ENCODE measurements at places on chromosomes 2 and 18.

DNA sequence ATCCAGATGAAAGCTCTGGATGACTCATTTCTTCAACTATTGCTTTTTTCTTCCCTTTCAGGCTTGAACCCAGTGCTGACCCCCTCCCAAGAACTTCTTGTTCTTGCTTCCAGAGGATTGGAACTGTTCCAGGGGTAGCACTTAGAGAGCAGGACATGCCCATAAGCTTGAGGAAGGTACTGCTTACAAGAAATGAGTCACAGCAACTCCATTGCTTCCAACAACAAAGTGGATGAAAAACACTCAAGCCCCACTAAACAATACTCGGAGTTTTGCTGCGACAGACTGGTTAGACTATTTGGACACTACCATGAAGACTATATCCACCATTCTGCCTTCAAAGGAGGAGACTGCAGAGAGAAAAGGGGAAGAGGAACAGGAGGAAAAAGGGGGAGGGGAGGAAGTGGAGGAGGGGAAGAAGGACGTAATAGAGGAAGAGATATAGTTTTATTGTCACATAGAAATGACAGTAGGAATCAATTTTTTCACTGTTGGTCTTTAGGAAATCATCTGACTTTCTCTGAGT, 1.6 kb upstream of the EPC2 start:
- DNase-seq: no peak

- DNase-seq: no peak
Measured at GRCh38 chr2:155382776-155383175, 684.3 kb downstream of the KCNJ3 start.

DNA sequence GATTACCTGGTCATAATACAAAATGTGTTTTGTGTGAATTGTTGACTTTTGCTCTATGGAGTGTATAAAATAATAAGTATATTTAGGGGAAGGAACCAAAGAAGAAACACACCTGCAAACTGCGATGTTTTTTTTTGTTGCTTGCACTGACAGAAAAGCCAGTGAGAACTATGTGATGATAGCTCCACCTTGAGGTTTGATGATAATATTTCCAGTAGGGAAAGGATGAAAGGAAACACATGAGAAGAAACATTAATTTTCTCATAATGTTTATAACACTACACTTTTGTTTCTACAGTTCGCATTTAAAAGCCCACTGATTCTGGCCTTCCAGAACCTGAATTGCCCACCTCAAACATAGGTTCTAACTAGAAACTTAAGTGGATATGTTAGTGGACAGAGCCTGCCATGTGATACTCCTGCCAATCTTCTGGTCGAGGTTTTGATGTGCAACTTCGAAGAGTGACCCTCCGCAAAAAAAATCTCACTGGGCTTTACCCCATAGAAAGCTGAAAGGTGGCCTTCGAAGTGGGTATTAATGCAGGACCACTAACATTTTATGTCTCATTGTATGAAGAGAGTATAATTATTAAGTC, 476.4 kb upstream of the SPHKAP start:
- DNase-seq: no peak

DNA sequence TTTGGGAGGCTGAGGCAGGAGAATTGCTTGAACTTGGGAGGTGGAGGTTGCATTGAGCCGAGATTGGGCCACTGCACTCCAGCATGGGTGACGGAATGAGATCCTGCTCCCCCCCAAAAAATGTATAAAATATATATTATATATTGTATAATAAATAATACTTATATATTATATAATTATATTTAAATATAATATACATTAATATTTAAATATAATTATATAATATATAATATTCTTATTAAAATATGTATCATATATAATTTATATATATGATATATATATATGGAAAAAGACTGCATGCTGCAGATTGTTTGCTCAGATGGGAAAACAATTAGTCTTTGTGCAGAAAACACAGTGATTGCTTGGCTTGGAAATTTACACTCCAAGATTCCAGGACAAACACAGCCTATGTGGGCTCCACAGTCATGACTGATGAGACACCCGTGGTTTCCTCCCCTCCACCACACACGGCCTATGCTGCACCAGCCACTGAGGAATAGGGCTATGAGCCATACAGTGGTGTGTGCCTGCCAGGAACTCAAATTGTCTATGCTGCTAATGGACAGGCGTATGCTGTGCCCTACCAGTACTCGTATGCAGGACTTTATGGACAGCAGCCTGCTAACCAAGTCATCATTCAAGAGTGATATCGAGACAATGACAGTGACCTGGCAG, 30.0 kb downstream of the PMAIP1 start:
- no peak for DNase-seq

DNA sequence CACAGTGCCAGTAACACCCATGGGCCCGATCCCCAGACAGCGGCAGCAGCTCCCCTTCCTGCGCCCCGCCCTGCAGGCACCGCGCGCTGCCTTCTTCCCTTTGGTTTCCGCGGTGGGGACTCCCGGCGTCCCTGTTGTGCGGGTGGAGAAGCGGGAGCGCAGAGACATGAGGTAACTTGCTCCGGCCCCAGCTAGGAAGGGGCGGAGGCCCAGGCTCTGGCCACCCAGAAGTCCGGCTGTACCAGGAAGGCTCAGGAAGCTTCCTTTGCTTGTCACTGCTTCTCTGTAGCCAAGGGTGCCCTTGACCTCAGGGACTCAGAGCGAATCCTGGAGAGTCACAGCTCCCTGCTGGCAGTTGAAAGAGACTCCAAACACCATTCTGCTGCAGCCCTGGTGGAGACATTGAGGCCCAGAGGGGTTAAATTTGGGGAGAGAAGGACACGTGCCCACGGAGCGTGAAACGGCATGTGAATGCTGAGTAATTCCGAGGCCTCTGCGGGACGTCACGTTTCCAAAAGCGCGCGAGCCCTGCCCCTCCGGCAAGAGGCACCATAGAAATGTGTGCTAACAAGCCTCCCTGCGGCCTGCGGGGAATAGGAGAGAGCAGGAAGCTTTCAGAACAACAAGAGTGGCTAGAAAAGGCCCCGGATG, 6.7 kb upstream of the ADCY3 start:
- no peak for DNase-seq

DNA sequence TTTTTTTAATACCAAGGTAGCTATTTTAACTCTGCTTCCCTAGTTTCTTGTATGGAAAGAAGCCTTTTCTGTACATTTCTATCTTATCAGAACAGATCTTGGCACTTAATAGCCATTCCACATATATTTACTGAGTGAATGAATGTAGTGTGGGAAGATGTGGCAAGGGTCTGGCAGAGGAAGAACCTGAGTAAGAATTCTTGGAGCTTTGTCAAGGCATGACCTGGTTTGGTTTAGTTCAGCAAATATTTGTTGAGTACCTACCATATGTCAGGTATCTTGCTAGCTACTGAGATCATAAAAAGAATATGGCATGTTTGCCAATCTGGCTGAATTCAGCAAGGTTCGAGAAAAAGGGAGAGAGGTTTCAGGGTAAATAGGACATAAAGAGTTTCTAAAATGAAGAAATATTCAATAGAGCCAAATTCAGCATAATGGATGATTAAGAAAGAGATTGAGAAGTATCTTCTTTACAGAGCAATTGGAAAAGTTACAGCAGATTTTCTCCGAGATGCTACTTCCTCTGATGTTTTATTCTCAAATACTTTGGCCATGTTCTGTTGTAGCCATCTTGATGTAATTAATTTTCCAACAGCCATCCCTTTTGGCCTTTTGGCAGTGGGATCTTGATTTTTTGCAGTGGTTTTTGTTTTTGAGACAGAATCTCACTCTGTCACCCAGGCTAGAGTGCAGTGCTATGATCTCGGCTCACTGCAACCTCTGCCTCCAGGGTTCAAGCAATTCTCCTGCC, 21.7 kb upstream of the MEP1B start:
- no peak for DNase-seq

DNA sequence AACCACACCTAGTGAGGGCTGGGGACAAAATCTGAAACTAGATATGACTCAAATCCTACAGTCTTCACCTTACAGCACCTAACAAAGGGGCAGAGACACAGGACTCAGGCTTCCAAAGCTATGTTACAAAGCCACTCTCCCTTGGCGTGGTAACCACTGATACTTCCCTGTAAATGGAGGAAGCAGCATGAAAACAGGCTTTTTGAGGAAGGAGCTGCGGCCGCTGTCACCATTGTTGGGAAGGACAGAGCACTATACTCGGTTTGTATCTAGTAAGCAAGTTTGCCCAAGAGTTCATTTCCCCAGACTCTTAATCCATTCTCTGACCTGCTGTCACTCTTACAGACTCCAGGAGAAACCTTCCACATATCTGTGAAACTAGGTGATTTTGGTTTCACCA, 60.3 kb downstream of the LONRF2 start:
- DNase-seq: no peak

GRCh38 chr2:45860136-45861121, 209.0 kb downstream of the PRKCE start:
- DNase-seq: peak; percentile 22

DNA sequence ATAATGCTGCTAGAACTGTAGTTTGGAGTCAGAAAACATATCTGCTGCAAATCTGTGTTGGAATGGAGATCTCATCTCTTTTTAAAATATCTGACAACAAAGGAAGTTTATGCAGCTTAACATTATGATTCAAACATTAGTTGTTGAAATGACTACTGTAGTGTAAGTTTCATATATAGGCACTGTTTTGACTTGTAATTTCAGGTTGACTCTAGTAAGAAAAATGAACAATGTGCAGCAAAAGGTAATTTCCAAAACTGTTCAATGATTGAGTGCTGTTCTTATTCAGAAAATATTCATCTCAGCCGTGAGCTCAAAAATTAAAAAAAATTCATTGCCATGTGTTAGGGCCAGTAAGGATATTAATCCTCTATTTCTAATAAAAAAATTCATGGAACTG, 48.5 kb downstream of the CCDC138 start:
- DNase-seq: no peak

- DNase-seq: no peak
Measured at GRCh38 chr2:210442457-210442856, 34.1 kb downstream of the LANCL1 start.

DNA sequence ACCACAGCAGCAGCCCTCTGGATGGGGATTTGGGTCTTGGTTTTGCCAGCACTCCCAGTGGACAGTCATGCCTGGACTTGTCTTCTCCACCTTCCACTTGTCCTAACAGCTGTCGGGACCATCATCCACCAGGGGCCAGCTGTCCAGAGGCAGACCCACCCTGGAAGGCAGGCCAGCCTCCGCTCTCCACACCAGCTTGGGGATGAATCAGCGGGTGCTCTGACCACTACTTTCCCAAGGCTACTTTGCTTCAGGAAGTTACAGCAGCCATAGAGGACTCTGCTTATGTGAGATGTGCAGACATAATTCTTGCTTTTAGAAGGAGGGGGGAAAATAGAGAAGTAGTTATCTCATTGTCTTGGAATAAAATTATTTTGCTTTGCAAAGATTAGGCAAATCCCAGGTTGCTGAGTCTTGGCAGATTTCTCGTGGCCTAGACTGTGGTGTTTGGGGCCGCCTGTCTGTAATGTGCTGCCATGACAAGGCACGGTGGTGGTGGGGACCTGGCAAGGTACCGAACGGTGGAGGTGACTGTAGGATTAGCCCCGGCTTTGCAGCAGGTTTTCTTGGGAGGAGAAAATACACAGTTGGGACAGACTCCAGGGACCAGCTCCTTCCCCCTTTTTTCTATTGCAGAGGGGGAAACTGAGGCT, 148.7 kb downstream of the AGAP1 start:
- DNase-seq: no peak

GRCh38 chr18:37636831-37637477, 71.4 kb upstream of the CELF4 start:
- no peak for DNase-seq

DNA sequence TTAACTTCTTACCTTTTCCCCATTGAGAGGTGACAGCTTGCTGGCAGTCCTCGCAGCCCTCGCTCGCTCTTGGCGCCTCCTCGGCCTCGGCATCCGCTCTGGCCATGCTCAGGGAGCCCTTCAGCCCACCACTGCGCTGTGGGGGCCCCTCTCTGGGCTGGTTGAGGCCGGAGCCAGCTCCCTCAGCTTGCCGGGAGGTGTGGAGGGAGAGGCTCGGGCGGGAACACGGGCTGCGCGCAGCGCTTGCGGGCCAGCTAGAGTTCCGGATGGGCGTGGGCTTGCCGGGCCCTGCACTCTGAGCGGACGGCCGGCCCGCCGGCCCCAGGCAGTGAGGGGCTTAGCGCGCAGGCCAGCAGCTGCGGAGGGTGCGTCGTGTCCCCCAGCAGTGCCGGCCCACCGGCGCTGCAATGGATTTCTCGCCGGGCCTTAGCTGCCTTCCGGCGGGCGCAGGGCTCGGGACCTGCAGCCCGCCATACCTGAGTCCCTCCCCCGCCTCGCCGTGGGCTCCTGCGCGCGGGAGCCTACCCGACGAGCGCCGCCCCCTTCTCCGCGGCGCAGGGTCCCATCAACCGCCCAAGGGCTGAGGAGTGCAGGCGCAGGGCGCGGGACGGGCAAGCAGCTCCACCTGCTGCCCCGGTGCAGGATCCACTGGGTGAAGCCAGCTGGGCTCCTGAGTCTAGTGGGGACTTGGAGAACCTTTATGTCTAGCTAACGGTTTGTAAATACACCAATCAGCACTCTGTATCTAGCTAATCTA, 335.0 kb downstream of the CBLN2 start:
- DNase-seq: no peak

DNA sequence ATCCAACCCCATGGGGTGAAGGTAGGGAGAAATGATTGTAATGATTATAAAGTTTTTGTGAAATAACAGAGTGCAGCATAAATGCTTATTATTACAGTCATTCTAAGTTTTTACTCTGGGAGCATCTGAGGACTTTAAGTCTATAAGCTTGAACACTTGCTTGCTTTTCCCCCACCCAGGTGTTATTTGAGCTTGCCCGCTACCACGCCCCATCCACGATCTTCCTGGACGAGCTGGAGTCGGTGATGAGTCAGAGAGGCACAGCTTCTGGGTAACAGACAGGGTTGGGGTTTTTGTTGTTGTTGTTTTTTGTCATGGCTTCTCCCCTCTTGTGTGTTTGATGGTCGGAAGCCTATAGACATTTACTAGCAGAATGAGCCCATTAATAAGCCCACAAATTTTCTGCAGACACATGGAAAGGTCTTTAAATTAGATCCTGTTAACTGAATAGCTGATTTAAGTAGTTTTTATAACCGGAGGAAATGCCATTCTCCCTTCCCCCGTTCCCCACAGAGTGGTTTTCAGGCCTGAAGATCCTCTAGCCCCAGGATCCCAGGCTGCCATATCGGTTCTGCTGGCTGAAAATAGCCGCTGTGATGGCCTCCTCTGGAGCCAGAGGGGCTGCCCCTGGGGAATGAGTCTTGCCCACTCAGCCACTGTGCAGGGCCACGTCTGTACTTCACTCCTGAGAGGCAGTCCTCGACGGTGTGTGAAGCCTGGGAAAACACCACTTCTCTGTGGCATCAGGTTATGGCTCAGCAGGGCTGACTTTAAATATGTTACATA, 39.9 kb upstream of the ELOA2 start:
- no peak for DNase-seq
